ENCODE measurements at places on chromosomes 6 and 20.

DNA sequence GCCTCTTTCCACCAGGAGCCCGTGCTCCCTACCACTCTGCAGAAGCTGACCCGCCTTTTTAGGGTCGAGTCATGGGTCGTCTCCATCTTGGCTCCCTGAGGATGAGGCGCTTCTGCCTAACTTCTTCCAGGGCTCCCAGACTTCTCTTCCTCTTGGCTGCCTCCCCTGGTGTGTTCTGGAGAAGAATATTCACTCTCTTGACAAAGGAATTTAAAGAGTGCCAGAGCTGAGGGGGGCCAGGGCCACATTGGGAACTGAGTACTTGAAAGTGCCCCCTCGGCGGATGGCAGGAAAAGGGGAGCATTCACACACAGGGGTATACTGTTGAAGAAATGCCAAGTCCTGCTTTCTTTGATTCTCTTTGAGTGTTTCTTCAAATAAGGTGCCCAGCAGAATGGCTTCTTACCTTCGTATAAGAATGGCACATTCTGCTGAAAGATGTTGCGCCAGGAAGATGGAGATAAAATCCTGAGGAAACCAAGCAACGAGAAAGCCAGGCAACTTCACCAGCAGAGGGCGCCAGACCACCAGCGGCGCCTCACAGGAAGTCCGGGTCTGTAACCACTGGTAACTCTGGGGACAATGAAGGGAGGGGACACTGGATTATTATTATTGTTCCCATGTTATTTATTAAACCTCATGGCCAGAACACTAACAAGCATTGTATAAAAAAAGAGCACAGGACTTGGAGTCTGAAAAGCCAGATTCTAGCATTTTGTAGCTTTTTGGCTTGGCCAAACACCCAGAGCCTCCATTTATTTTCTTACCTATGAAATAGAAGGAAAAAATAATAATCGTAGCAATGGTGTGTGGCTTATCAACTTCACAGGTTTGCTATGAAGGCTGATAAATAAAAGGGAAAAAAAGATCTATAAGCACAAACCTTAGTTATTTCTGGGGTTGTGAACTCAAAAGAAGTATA lies 176.7 kb downstream of the HACE1 start:
- DNase-seq: peak; percentile 26

GRCh38 chr6:163529605-163530004 lies 115.1 kb downstream of the QKI start:
- no peak for DNase-seq

DNA sequence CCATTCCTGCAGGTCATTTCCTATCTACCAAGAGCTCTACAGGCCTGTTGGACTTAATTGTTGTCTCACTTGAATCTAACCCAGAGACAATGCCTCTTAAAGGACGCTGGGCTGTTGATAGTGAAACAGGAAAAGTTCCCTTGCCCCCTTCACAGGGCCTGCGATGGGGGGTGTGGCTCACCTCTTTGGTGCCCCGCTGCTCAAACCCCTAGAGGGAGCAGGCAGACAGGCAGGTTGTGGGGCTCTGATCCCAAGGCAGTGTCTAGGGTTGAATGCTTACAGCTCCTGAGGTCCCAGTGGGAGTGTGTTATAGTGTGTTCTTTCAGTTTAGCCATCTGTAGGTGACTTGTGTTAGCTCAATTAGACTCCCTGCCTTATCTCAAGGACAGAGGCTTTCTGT lies 68.0 kb downstream of the OTOR start:
- DNase-seq: no peak

- no peak for DNase-seq
These were observed 103.3 kb downstream of the FIG4 start for GRCh38 chr6:109794201-109794923.

GRCh38 chr6:160036790-160037206 lies 67.9 kb downstream of the IGF2R start:
- DNase-seq: no peak

DNA sequence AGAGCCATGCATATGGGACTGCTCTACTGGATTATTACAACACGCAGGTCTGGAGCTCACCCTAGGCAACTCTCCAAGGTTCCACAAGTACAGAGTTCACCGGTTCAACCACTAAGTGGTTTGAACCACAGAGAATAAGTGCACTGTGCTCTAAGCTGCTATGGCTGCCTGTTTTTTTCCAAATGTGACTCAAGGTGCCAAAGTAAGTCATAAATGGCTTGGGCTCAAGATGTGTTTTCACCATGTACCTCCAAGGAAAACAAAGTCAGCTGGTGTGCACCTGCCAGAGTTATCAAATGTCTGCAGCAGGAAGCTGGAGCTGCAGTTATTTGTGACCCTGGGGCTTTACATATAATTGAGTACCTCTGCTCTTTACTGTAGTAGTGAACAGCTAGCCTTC lies 76.7 kb downstream of the PREP start:
- no peak for DNase-seq

GRCh38 chr6:165976684-165977083 lies 191.0 kb downstream of the TBXT start:
- DNase-seq: no peak

DNA sequence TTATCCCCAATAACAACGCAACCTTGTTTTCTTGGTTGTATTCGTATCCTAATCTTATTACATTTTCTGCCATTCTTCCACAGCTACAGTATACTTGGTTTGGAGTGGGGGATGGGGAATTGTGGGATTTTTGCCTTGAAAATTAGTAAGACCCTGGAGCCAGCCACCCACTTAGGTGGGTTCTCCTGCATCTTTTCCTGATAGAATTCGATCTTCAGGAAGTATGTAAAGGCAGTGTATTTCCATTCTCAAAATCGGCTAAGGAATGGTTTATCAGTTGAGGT lies 1.1 kb downstream of the ITCH start:
- DNase-seq: no peak

- peak; percentile 62 for DNase-seq
These were observed 60.3 kb upstream of the HFE start for GRCh38 chr6:26026833-26027490.

DNA sequence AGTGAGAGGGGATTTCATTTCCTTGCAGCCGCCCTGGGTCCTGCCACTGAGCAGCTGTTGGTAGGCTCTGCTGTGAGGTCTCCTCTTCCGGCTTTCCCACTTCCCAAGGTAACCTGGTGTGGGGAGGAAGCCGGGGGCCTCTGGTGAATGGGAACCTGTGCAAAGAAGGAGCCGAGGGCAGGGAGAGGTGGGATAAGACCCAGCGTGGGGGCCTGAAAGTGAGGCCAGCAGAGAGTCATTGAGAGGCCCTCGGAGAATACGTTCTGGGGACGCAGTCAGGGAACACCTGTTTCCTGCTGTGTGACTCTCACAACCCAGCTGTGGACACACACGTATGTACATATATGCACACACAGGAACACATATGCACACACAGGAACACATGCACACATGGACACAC lies 100.7 kb downstream of the CDH26 start:
- DNase-seq: no peak

- DNase-seq: no peak
These were observed 238.9 kb downstream of the PRL start for GRCh38 chr6:22057962-22058361.

DNA sequence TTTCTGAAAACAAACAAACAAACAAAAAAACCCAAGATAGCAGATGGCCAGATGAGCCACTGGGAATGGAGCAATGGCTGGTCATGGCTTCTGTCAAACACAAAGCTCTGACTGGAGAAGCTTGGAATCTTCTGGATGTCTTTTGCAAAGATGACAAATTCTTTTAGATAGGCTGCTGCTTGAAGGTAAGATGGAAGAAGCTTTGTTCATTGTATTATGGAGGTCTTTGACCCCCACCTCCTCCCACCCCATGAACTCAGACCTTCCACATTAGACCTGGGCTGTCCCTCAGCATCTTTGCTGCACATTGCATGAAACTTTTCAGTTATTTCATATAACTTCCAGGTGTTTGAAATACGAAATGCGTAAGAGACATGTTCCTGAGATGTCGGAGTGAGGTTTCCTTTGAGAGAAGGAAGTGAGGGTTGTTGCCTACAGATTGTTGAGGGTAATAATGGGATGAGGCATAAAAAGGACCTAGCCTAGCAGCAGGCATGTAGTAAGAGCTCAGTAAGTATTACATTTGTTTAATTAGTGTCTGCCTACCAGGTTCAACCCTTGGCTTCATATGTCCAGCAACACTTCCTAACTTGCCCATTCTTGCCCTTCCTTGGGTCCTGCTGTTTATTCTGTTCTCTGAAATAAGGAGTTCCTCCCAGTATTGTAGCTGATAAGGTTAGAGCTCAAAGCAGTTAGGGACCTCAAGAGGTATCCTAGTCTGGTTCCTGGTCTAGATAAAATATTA lies 51.4 kb upstream of the IER3 start:
- DNase-seq: no peak

DNA sequence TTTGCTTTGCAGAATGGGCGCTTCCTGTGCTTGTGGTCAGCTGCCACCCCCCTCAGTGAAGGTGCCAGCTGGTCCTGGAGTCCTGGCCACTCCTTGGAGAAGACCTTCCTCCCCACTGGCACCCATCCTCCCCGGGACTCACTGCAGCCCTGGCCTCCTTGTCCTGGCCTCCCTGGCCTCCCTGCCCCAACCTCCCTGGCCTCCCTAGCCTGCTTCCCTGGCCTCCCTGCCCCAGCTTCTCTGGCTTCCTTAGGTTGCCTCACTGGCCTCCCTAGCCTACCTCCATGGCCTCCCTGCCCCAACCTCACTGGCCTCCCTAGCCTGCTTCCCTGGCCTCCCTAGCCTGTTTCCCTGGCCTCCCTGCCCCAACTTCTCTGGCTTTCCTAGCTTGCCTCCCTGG lies 297.8 kb downstream of the CDH4 start:
- DNase-seq: no peak

- DNase-seq: no peak
These were observed 421.6 kb downstream of the BCKDHB start for GRCh38 chr6:80528115-80528514.

- DNase-seq: peak; percentile 45
These were observed 27.0 kb downstream of the HECA start for GRCh38 chr6:139161817-139162284.

GRCh38 chr6:54980511-54981275 lies 134.1 kb downstream of the FAM83B start:
- DNase-seq: no peak

DNA sequence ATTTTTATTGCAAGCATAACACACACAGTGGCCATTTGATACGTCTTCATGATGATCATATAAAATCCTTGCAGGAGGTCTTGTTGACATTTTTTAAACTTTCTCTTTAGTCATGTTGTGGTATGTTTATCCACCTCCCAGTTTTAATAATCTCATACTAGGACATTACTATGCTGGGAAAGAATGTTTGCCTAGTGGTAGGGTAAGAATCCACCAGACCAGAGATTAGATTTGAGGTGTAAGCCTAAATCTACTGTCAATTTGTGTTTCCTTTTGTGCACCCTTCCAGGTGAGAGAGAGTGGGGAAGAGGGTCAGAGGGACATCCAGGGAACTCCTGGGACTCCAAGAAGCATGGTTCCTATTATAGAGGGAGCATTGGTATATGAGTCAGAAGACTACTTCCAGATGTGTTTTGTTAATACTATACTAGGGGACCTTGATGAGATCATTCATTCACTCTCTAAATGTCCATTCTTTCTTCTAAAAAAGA lies 298.3 kb upstream of the SASH1 start:
- no peak for DNase-seq

DNA sequence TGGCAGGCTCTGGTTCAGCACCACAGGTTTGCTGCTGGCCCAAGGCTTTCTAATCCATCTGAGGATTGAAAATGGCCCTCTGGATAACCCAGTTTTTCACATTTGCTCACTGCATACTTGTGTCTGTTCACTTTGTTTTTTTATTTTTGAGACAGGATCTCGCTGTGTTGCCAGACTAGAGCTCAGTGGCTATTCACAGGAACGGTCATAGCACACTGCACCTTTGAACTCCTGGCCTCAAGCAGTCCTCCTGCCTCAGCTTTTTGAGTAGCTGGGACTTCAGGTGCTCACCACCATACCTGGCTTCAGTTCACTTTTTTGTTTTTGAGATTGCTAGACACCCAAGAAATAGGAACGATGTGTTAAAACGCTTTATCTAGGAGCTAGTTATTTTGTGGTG lies 57.9 kb downstream of the ITCH start:
- no peak for DNase-seq

DNA sequence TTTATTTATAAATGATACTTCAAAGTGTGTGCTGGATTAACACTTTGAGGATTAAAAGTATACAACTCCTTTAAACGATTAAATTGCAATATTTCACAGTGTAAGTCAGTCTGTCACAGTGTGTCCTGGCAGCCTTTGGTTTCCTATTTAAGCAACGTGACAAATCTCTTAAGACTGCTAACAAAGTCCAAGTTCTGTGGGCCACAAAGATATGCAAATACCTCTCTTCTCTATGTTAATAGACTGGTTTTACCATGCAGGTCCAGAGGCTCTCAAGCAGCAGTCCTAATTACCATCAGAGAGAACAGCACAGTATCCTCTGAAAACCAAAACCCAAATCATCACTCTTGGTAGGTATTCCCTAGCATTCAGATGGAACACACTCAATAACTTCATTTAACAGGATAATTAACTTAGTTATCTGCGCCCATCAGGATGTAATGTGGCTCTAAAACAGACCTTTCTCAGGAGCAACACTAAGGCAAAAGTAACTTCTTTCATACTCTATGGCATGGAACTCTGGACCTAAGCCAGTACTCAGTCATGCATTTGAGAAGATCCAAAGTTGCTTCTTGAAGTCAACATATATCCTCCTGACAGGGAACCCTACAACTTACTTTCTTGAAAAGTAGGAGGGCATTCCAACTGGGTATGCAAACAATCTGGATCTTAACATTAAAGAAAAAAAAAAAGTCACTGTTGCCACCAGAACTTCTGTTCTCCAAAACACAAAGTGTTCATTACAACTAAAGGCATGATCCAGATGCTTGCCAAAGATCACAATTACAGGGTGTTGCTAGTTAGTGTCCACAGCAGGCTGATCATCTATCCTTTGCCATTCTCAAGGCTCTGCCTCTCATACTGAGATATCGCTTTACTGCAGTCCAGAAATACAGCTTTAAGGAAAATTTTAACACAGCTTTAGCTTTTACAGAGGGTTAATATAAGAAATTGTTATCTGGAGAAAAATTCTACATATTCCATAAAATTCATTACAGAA lies 53.2 kb downstream of the MAN1A1 start:
- no peak for DNase-seq

- DNase-seq: no peak
These were observed 29.8 kb upstream of the MRPS18A start for GRCh38 chr6:43717389-43717788.

DNA sequence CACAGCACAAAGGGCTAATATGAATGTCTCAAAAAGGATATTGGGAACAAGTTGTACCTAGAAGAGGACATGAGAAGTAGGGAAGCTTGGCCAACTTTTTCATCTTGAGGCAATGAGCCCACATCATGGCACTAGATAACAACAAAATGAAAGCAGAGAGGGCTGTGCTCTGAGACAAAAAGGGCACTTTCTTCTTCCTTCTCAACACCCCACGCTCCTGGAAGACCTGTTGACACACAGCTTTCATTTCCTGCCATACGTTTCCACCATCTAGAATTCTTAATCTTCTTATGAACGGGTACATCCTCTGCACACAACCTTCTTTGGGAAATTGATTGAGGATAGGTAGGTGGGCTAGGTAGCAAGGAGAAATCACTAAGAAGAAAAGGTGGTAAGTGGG lies 187.8 kb upstream of the STXBP5 start:
- no peak for DNase-seq
